ENCODE measurements at places on chromosomes 5 and 9.

- DNase-seq, result peak; percentile 67
These were observed 3.3 kb upstream of the CDC20B start for GRCh38 chr5:55176176-55176818.

- peak; percentile 64 for DNase-seq
These were observed 14.9 kb downstream of the IL4 start for GRCh38 chr5:132688536-132689339.

- no peak for DNase-seq
These were observed 203.7 kb downstream of the ROR2 start for GRCh38 chr9:91746357-91746756.

- no peak for DNase-seq
These were observed 154.9 kb downstream of the OLFM1 start for GRCh38 chr9:135242406-135242805.

- DNase-seq, result peak; percentile 4
These were observed 747.8 kb downstream of the CDH18 start for GRCh38 chr5:19240170-19240569.

- no peak for DNase-seq
These were observed 58.8 kb downstream of the FOCAD start for GRCh38 chr9:20742833-20743232.

- no peak for DNase-seq
These were observed 540.3 kb downstream of the GABRG2 start for GRCh38 chr5:162607879-162608278.
